Caki2 (cell line): ENCODE measurements at places on chromosomes 3 and 15. TPM values are rescaled to one million over a fixed set of nuclear protein-coding genes. Genes with fewer than 3 reads are reported as not detected.

DNA sequence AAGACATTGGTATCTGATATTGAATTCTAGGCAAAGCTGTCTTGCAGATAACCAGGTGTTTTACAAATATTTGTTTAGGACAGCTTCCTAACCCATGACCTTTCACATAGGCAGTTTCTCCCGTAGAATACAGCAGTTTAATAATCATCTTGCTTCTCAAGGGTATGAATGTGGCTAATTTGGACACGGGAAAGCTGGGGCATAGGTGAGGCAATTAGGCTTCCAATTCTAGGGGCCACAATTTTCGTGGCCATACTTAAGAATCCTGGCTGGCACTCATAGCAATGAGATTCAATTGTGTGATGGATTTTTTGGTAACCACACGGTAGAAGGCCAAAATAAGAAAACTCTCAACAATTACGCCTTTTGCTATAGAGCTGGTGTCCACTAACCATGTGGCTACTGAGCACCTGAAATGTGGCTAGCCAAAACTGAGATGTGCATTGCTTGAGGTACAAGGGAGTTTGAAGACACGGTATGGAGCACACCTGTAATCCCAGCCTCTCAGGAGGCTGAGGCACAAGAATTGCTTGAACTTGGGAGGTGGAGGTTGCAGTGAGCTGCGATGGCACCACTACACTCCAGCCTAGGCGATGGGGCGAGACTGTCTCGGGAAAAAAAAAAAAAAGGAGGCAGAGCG, 34.4 kb downstream of the TFRC start:
- DNase-seq, result no peak

GRCh38 chr3:171755015-171755589, 55.2 kb downstream of the PLD1 start:
- no peak for DNase-seq

Gene PLS1
- total RNA-seq, result 25.0 and 36.6 TPM in 2 replicates

Gene SNTN
- not detected in 2 replicates for total RNA-seq

Gene CCRL2
- total RNA-seq, result not detected in 2 replicates

GRCh38 chr3:66394019-66394752, 106.6 kb downstream of the LRIG1 start:
- no peak for DNase-seq

Gene ZNF654
- 2.7 and 7.6 TPM in 2 replicates for total RNA-seq

Gene MEX3B
- total RNA-seq, result 5.5 and 7.4 TPM in 2 replicates

GRCh38 chr3:14923476-14923875, 23.9 kb upstream of the NR2C2 start:
- no peak for DNase-seq

- DNase-seq, result no peak
Measured at GRCh38 chr15:43527016-43527801, 9.8 kb downstream of the MAP1A start.

GRCh38 chr15:90512276-90512675, 17.4 kb upstream of the CRTC3 start:
- no peak for DNase-seq

- DNase-seq, result no peak
Measured at GRCh38 chr3:129962600-129962999, 11.9 kb upstream of the TRH start.

Gene FETUB
- not detected in 2 replicates for total RNA-seq

GRCh38 chr15:84016371-84016770, 219.2 kb upstream of the GOLGA6L4 start:
- DNase-seq, result no peak

Gene CRYBG3
- 2.0 and 3.2 TPM in 2 replicates for total RNA-seq

Gene THBS1
- 63.4 and 128 TPM in 2 replicates for total RNA-seq

Gene TMEM41A
- total RNA-seq, result 22.9 and 23.0 TPM in 2 replicates

DNA sequence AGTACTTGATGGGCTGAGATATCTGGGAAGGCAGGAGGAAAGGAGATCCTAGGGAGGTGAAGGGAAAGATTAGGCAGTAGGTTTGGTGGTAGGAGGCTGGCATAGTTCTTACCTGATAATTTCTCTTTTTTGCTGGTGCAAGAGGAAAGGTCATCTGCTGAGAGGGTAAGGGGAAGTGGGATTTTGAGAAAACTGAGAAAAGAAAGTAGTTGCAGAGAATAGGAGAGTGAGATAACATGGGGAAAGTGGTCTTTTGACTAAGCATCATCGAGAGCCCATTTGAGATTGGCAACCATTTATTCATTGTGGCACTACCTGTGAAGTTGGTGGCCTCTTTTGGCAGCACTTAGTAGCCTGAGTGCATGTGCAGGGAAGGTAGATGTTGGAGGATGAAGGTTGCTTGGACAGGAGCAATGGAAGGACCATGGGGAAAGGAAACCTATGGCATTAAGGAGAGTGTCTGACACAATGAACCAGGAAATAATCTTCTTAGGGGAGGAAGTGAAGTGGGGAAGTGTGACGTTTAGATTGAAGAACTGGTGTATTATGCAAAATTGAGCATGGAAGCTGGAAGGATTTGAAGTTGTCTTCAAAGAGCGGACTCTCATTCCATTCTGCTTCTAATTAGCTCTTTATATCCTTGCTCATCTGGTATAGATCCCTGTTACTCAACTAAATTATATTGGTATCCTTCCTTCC, 21.9 kb upstream of the USP13 start:
- DNase-seq, result no peak

DNA sequence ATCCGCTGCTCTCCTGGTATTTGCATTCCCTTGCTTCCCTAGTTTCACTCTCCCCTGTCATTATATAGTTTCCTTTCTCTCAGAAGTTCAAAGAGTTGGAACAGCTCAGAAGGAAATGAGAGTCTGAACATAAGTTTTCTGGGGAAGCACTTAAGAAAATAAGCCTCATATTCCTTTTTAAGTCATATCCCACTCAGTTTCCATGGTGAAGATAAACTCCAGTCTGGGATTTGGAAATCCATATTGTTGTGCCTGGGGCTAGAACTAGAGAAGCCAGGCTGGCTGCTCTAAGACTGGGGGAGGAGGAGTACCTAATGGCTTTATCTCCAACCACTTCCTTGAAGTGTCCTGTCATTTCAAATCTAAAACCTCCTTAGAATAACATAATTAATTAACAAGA, 134.2 kb upstream of the ALCAM start:
- no peak for DNase-seq

Gene ACKR4
- not detected in 2 replicates for total RNA-seq

DNA sequence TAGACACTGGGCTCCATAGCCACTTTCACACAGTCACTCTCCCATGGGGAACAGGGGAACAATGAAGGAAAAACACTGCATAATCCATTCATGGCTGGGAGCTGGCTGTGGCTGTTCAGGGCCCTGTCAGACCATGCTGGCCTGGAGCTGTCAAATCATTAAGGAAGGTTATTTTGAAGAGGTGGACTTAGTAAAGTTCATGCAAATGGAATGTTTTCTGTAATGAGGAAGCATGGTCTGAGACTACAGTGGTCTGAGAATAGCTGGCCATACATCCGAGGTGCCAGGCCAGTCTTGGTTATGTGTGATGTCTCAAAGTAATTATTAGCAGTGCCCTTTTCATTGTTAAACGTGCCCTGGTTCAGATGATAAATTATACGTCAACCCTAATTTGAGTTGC, 117.1 kb upstream of the MRPS22 start:
- DNase-seq, result no peak
